ENCODE measurements at places on chromosomes 11 and 22. TPM values are rescaled to one million over a fixed set of nuclear protein-coding genes. Genes with fewer than 3 reads are reported as not detected.

PGA5 gene
- not detected for total RNA-seq

NPAS4 gene
- 0.18 TPM for total RNA-seq

CRYBB3 gene
- not detected for total RNA-seq

RIC3 gene
- 9.4 TPM for total RNA-seq

KMT2A gene
- total RNA-seq: 86.7 TPM

SMTN gene
- 51.0 TPM for total RNA-seq

SLC22A24 gene
- total RNA-seq: not detected

SCGB1D2 gene
- total RNA-seq: not detected

TMEM258 gene
- 154 TPM for total RNA-seq

OR51E1 gene
- not detected for total RNA-seq

SLC22A12 gene
- not detected for total RNA-seq

SLC37A2 gene
- 0.61 TPM for total RNA-seq

CCDC87 gene
- 0.55 TPM for total RNA-seq

TRIM51 gene
- not detected for total RNA-seq

TMEM138 gene
- 57.4 TPM for total RNA-seq

DGAT2 gene
- total RNA-seq: 0.76 TPM

TXNRD2 gene
- 19.3 TPM for total RNA-seq

CCDC73 gene
- not detected for total RNA-seq

KRTAP5-11 gene
- not detected for total RNA-seq

TMEM191C gene
- 2.4 TPM for total RNA-seq

GAL3ST1 gene
- total RNA-seq: not detected

FOLR1 gene
- not detected for total RNA-seq

RASL10A gene
- 1.6 TPM for total RNA-seq

FGF19 gene
- not detected for total RNA-seq

APOA5 gene
- total RNA-seq: not detected

ZNF195 gene
- 28.5 TPM for total RNA-seq

CCDC117 gene
- 40.0 TPM for total RNA-seq

ZNF70 gene
- total RNA-seq: 2.2 TPM

SPECC1L gene
- 59.7 TPM for total RNA-seq

ARL14EP gene
- total RNA-seq: 27.3 TPM

ANO1 gene
- not detected for total RNA-seq

AIFM3 gene
- total RNA-seq: 0.37 TPM

OR56A1 gene
- total RNA-seq: not detected

INSC gene
- 0.34 TPM for total RNA-seq
